ENCODE measurements at places on chromosomes 7 and 10. TPM values are rescaled to one million over a fixed set of nuclear protein-coding genes. Genes with fewer than 3 reads are reported as not detected.
A peak's percentile ranks its signal among the peaks of the same experiment; 100 is the strongest.

RSU1 gene
- 26.3 TPM for total RNA-seq

ARL4A gene
- total RNA-seq = not detected

DNA sequence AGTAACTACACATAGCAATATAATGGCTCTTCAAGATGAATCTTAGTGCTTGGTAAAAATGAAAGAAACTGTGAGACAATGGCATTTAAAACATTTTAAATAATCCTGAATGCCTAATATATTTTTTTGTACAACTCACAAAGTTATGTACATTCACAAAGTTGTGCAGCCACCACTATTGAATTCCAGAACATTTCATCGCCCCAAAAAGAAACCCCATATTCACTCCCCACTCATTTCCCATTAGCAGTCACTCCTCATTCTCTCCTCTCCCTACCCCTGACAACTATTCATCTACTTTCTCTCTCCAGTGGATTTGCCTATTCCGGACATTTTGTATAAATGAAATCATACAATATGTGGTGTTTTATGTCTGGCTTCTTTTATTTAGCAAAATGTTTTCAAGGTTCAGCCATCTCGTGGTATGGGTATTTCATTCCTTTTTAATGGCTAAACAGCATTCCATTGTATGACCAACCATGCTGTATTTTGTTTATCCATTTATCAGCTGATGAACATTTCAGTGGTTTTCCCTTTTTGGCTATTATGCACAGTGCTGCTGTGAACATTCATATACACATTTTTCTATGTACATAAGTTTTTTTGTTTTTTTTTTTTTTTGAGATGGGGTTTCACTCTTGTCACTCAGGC lies 34.7 kb downstream of the ENTPD7 start:
- DNase-seq = no peak

GRCh38 chr7:107890493-107890961 lies 456 bp upstream of the DLD start:
- peak; percentile 63 for DNase-seq

DNA sequence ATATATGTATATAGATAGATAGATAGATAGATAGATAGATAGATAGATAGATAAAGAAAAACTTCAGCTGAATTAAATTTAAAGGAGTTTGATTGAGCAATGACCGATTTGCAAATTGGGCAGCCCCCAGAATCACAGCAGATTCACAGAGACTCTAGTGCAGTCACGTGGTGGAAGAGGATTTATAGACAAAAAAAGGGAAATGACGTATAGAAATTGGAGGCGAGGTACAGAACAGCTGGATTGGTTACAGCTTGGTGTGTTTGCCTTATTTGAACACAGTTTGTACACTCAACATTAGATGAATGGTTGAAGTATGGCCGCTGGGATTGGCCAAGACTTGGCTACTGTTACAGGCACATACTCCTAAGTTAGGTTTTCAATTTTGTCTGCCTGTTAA lies 8.2 kb upstream of the PODXL start:
- peak; percentile 52 for DNase-seq

DNA sequence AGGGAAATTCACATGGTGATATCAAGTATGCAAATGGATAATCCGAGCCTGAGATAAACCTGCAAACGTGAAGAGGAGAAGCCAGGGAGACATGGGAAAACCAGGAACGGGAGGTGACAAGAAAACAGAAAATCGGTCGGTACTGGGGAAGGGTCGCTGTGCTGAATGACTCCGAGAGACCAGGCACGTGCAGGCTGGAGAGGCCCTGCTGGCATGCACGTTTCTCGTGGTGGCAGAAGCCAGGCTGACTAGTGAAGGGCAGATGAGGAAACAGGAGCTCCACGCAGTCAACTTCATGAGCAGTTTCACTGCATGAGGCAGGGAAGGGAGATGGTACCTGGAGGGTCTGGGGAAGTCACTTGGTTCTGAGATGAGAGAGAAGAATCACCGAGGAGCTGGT lies 48.3 kb downstream of the KIAA1549 start:
- DNase-seq = no peak

DNA sequence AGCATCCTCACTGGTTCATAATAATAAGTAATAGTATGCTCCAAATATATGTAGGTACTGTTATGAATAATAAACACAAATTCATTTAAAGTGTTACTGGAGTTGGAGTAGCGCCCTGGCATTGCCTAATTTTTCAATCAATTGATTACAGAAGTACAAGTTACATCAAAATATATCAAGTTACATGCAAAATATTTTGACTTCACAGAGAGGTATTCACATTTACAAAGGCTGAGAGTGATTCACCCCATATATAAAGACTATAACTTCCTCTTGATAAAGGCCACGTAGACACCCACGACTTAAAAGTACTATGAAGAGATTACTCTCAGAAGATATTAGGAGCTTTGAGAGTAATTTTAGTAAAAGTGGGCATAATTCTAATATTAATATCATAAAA lies 13.6 kb upstream of the COL17A1 start:
- no peak for DNase-seq

DNA sequence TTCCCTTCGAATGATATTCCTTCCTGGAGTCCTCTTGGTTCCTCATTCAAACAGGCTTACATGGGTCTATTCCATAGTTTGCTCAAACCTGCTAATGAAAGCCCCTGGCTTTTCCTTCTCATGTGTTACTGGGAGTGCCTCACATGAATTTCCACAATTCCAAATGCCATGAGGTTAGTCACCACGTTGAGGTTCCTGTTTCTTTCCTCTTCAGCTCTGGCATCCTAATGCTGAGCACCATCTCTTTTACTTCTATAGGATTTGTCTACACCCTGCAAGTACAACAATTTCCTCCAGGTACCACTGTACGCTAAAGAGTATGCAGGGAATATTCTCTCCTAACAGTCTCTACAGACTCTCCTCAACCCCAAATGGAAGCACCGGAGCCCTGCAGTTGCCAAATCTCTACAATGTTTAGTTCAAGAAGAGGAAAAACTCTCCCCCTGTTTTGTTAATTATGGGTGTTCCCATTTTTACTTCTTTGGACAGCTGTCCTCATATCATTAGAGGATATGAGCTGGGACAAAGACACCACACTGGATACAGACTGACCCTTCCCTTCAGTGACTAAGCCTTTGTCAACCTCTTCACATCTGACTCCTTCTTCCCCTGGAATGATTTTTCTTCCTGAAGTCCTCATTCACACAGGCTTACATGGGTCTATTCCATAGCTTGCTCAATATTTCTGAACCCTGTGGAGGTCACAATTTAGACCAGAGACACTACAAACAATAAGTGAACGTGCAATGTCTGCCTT lies 145.8 kb upstream of the BET1 start:
- no peak for DNase-seq

DNA sequence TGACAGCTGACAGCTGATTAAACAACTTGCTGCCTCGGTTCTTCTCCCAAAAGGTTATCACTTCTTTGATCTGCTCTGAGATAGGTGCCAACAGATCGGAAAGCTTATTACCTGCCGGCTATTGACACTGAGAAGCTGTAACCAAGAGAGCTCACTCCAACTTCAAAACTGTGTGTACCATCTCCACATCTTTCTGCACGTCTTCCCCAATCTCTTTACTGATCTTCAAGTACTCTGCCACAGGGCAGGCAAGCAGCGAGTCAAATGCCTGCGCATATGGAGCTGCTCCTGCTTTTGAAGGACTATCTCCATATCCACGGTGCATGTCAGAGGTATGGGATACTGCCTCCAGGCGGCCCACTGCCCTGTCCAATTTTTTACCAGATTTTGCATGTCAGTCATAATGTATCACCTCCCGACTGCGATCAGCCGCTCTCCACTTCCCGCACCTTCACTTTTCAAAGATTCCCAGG lies 352 bp upstream of the ZNF485 start:
- no peak for DNase-seq

GRCh38 chr7:10802526-10802925 lies 171.1 kb upstream of the PHF14 start:
- no peak for DNase-seq

GRCh38 chr10:35218339-35218955 lies 91.8 kb downstream of the CREM start:
- peak; percentile 94 for DNase-seq
